ENCODE measurements at places on chromosomes 12 and 14. TPM values are rescaled to one million over a fixed set of nuclear protein-coding genes. Genes with fewer than 3 reads are reported as not detected.

Gene CD69
- total RNA-seq: not detected

Gene RFX4
- 0.83 TPM for total RNA-seq

Gene APOLD1
- 0.62 TPM for total RNA-seq

Gene TAS2R14
- 0.10 TPM for total RNA-seq

Gene GLI1
- total RNA-seq: 13.1 TPM

Gene SCN8A
- 3.9 TPM for total RNA-seq

Gene ADAMTS20
- total RNA-seq: 0.90 TPM

GRCh38 chr12:9661720-9662119, 7.8 kb upstream of the CLEC2D start:
- no peak for DNase-seq

DNA sequence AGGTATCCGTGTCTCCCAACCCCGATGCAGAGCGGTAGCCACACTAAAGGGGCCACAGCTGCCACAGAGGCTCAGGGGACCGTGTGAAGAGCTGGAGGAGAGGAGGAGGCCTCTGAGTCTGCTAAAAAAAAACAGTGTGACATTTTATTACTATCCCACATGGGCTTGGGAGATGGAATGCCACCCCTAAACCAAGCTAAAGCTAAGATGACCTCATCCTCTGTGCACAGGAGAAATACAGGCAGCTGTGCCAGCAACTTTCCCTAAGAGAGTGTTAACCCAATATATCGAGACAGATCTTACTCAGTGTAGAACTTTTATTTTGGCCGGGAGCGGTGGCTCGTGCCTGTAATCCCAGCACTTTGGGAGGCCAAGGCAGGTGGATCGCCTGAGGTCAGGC, 18.0 kb downstream of the BCL2L14 start:
- no peak for DNase-seq

GRCh38 chr14:38065106-38065762, 142.5 kb upstream of the SSTR1 start:
- no peak for DNase-seq

DNA sequence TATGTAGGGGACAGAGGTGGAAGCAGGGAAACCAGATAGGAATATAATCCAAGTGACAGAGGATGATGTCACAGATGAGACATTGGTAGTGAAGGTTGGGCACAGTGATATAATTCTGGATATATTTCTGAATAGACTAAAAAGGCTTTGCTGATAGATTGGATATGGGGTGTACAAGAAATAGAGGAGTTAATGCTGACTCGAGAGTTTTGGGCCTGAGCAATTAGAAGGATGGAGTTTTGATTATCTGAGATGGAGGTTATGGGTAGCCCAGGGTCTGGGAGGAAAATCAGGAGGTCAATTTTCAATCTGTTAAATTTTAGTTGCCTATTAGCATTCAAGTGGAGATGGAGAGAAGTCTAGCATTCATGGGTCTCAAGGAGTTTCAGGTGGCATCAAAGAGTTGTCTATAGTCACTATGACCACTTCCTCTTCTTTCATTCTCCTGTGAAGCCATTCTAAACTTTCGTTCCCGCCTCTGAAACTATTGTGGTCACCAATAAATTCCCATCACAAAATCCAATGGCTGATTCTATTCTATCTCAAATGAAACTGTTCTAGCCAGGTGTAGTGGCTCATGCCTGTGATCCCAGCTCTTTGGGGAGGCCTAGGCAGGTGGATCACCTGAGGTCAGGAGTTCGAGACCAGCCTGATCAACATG, 10.6 kb upstream of the ANO6 start:
- no peak for DNase-seq

GRCh38 chr14:99809859-99810558, 16.8 kb downstream of the EML1 start:
- DNase-seq: peak; percentile 44

DNA sequence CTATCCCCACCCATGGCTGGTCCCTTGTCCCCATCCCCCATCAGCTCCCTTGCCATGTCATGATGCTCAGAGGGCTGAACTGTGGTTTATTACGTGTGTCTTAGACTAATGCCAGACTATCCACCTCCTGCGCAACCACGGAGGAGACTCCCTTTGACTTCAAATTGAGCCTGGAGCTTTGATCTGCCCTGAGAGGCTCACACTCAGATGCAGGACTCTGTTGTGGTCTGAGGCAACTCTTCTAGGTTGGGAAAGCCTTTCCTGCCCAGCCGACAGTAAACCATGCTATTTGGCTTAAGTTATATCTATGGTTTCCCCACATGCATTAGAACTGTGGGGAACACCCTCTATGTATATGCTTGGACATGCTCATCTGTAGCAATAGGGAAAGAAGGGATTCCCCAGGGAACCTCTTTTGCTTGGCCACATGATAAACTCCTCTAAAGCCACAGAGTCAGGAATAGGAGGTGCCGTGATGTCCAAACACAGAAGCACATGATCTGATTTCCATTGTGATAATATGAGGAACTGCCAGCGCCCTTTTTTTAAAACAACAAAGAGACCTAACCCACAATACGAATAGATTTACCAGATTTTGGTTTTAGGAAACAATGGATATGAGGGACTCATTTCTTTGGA, 11.1 kb upstream of the LGALS3 start:
- no peak for DNase-seq

GRCh38 chr12:126807312-126807865, 1459.6 kb upstream of the TMEM132C start:
- no peak for DNase-seq

All from H7 (cell line).